ENCODE measurements at places on chromosomes 3 and 15. TPM values are rescaled to one million over a fixed set of nuclear protein-coding genes. Genes with fewer than 3 reads are reported as not detected.

The C15orf61 gene
- 8.4 TPM for total RNA-seq

The HIGD2B gene
- total RNA-seq, result not detected

DNA sequence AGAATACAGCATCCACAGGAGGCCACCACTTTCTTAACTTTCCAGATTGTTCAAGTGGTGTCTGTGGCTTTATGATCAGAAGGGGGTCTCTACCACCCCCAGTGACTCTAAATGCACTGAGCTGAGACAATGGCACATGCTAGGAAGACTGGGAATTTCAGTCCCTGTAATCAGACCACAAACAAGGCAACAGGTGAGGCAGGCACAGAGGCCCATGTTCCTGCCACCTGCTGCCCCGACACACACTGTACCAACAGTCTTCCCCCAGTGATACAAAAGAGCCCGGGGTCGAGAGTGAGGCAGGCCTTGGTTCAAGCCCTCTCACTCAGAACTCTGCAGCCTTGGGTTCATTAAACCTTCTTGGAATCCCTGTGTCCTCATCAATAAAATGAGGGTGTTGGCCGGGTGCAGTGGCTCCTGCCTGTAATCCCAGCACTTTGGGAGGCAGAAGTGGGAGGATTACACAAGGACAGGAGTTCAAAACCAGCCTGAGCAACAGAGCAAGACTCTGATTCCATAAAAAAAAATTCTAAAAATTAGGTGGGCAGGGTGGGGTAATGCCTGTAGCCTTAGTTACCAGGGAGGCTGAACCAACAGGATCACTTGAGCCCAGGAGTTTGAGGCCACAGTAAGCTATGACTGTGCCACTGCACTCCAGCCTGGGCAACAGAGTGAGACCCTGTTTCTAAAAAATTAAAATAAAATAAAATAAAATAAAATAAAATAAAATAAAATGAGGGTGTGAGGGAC, 55.8 kb downstream of the ADCY5 start:
- peaks cover 4% of the 10 kb centered on the region for H3K27me3 ChIP-seq
- no peak overlapping the region for H3K4me3 ChIP-seq
- no peak for DNase-seq
- H3K36me3 ChIP-seq, result no peaks in the 10 kb centered on the region
- H3K4me1 ChIP-seq, result peaks cover 46% of the 10 kb centered on the region

DNA sequence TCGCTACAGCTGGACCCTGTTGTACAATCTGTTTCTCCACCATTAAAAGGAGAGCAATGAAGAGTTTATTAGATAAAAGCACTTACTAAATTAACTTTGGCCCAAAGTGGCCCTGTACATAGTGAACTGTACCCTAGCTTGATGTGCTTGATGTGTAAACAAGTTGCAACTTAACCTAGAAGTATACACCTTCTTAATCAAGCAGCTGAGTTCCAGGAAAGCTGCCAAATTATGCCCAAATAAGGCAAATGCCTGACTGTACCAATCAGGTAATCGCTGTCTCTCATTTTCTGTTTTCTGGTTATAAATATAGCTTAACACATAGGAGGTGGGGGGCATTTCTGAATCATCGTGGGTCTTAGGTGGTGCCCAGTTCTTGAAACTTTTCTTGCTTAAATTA, 704.8 kb upstream of the CBLB start:
- no peak overlapping the region for H3K4me3 ChIP-seq
- no peak overlapping the region for H3K27ac ChIP-seq
- no peak for DNase-seq

DNA sequence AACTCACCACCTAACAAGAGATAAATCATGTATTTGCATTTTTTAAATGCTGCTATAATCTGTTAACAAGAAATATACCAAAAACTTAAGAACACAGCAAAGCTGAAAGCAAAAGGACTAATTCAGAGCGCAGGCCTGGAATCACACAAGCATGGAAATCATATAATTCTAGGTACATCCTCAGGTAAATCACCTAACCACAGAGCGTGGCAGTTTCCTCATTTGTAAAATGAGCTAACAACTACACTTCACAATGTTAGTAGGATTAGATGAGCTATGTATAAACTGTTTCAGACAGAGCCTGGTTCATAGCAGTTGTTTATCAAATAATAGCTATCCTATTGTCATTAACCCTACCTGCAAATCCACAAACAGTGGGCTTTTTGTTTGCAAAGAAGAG, 146.4 kb downstream of the ERC2 start:
- DNase-seq, result no peak
- no peaks in the 10 kb centered on the region for H3K27me3 ChIP-seq
- no peak overlapping the region for H3K4me3 ChIP-seq

DNA sequence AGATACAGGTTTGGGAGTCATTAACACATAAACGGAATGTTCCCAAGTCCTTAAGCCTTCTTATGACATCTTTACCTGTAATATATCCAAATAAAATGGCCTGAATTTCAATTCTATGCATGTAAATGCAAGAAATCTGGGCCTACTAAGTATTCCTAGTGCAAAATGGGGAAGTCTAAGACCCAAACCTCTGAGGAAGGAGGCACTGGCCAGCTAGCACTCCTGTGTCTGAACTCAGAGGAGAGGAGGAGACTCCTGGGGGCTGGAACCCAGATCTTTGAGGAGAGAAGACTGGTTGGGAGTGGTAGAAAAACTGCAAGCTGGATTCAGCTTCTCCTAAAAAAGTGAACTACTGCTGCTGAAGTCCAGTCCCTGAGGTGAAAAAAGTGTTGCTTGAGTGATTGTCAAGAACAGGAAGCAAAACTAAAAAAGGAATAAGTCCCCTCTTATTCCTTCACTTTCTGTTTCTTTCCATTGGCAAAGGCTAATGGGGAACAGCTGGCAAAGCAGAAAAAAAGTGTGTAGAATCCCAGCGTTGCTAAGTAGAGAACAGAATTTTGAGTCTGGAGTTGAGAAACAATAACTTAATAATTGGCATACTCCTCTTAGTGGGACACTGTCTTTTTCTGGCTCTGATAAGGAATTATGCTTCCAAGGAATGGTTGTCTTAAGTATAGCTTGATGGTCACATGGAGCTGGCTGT, 54.8 kb upstream of the ATP2C1 start:
- H3K4me3 ChIP-seq, result no peak overlapping the region
- no peak for DNase-seq
- H3K27me3 ChIP-seq, result peaks cover 2% of the 10 kb centered on the region
- H3K36me3 ChIP-seq, result no peaks in the 10 kb centered on the region
- no peak overlapping the region for H3K27ac ChIP-seq

- no peaks in the 10 kb centered on the region for H3K4me1 ChIP-seq
- H3K27ac ChIP-seq, result no peak overlapping the region
- peaks cover 21% of the 10 kb centered on the region for H3K36me3 ChIP-seq
Measured at GRCh38 chr3:33128706-33129105, 14.9 kb downstream of the CRTAP start.

- H3K27ac ChIP-seq, result no peak overlapping the region
- DNase-seq, result no peak
- peaks cover 3% of the 10 kb centered on the region for H3K27me3 ChIP-seq
- H3K36me3 ChIP-seq, result peaks cover 26% of the 10 kb centered on the region
- no peak overlapping the region for H3K4me3 ChIP-seq
Measured at GRCh38 chr3:37481982-37482381, 307.6 kb upstream of the LRRFIP2 start.

GRCh38 chr15:29114221-29115092, 155.2 kb downstream of the NSMCE3 start:
- peaks cover 5% of the 10 kb centered on the region for H3K27me3 ChIP-seq
- H3K4me3 ChIP-seq, result peak overlapping the region; percentile 77
- DNase-seq, result no peak
- H3K27ac ChIP-seq, result peak overlapping the region; percentile 63

Measured in type B pancreatic cell (in vitro differentiated cells).